ENCODE measurements at places on chromosomes 7 and 10.
A peak's percentile ranks its signal among the peaks of the same experiment; 100 is the strongest.

- no peak for DNase-seq
Observed at GRCh38 chr10:57468894-57469432, 798.7 kb downstream of the IPMK start.

GRCh38 chr10:76031099-76031498, 599.7 kb downstream of the LRMDA start:
- DNase-seq: no peak

- peak; percentile 53 for DNase-seq
Observed at GRCh38 chr10:125538947-125539731, 143.8 kb downstream of the TEX36 start.

- no peak for DNase-seq
Observed at GRCh38 chr10:109467551-109467950, 455.8 kb downstream of the XPNPEP1 start.

GRCh38 chr10:42988517-42989395, 88.1 kb upstream of the RET start:
- no peak for DNase-seq

DNA sequence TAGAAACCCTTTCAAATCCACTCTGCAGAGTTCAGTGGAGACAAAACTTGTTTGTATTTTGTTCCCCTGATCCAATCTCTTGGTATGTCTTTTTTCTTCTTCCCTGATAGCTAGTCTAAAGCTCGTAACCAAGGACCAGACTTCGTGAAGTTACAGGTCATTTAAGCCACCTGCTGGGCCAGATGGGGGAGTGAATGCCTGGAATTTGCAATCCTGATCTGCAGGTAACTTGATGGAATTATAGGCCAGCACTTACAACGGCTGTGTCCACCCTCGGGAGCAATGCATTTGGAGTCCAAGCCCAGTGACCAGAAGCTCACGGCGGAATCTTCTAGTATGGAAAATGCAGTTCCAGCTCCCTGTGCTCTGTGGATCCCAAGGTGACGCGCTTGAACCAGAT, 566.9 kb downstream of the TCERG1L start:
- DNase-seq: no peak

- DNase-seq: no peak
Observed at GRCh38 chr10:81696609-81697388, 178.2 kb upstream of the NRG3 start.

DNA sequence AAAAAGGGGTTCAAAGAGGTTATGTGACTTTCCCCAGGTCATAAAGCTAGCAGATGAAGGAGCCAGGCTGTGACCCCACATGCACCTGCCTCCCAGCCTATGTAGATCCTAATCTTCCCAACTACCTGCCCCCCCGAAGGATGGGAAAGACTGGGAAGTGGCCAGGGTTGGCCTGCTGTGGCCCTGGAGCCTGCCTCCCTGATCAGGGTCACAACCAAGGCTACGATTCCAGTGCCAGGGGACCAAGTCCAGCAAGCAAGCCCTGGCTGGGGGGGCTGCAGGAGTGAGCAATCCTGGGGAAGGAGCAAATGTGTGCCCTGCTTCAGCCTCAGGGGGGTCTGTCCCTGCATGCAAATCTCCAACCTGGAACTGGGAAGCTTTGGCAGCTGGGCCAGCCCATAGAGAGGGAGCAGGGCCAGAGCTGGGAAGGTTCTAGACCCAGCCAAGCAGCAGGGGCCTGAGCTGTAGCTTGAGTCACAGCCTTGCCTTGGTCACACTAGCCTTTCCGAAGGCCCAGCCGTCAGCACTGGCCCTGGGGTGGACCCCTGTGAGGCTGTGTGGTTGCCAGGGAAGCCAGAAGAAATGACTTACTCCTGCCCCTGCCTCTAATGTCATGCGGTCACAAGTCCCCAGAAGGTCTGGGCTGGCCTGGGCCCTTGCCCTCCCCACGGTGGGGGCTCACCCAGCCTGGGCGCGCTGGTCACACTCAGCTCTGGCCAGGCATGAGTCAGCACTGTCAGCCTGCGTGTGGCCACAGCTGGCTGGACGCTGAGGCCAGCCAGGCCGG, 96.4 kb upstream of the ZMIZ1 start:
- no peak for DNase-seq

DNA sequence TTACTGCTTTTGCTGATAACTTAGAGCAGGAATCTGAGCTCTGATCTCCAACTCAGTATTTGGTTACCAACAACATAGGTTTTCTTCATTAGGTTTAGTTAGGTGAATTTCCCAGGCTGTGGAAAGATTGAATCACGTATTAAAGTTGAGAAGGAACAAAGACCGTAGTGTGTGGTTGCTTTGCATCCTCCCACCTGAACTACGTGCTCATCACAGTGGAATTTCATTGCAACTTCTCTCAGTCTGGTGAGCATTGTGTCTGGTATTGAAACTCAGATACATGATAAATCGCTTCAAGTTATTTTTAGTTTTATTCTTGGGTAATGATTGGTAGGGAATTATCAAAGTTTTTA, 139.4 kb upstream of the AKR1E2 start:
- no peak for DNase-seq

DNA sequence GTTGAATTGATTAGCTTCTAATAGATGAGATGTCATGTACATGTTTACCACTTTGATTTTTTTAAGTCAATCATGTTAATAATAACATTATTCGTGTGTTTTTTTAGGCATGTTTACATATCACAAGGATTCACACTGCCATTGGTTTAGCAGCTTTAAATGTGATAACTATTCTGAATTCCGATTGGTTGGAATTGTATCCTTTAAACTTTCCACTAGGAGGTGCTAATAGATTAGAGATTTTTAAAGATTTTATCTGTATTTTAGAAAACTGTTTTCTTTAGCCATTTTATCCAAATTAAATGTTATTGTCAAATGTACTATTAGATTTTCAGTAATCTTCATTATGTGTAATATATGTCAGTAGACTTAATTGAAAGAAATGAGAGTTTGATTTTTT, 83.2 kb downstream of the HECTD2 start:
- DNase-seq: no peak

- no peak for DNase-seq
Observed at GRCh38 chr7:117385363-117386109, 41.8 kb downstream of the ASZ1 start.

GRCh38 chr10:99788598-99789256, 6.3 kb downstream of the ABCC2 start:
- no peak for DNase-seq

DNA sequence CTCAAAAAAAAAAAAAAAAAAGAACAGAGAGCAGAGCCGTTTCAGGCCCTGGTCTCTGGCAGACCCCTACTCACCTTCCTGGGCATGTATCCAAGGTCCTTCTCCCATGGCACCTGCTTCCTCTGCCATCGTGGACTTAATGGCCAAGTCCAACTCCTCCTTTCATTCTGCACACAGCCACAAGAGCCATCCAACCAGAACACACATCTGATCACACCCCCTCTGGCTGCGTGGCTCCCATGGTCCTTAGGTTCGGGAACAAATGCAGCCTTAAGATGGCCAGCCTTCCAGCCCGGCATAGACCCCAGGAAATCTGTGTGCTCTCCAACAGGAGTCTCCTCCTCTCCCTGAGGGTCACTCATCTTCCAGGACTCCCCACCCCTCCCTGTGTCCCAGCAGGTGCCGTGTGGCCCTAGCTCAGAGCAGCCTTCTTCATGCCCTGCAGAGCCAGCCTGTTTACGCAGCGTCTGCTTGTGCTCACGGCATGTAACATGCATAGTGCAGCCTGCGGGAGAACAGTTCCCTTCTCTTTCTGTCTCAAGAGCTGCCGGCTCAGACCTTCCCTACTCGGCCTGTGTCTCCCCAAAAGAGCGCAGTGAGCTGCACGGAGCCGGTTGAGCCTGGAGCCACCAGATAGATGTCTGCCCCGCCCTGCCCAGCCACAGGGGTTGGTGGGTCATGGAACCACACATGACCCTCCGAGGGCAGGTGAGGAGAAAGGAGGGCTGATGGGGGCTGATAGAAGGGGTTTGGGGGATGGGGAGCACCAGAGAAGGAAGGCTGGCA, 157.3 kb downstream of the NRF1 start:
- no peak for DNase-seq

GRCh38 chr10:124168581-124168980, 75.2 kb upstream of the CHST15 start:
- no peak for DNase-seq

GRCh38 chr10:110546077-110546476, 21.4 kb upstream of the SMC3 start:
- no peak for DNase-seq

DNA sequence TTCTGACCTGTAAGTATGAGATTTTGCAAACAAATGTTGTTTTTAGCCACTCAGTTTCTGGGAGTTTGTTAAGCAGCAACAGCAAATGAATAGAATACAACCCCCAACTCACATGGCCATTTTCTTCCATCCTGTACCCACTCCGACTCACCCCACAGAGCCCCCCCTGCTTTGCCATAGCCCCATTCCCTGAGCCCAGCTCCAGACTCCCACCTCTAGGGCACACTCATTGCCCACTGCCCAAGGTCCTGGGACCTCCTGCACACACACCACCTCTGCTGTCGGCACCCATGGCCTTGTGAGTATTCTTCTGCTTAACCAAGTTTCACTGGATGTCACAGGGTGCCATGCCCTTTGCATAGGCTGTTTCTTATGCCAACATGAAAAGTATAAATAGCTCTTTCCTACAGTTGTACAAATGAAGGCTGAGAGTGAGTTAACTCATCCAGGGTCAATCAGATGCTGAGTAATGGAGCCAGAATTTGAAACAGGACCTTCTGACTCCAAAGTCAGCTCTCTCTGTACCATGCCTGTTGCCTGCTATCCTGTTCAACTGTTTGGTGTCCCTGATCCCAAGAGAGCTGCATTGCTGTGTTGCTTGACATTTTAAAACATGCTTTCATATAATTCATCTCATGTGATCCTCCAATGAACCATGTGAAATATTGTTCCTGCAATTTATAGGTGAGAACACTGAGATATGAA, 367.8 kb upstream of the ZMIZ1 start:
- no peak for DNase-seq

DNA sequence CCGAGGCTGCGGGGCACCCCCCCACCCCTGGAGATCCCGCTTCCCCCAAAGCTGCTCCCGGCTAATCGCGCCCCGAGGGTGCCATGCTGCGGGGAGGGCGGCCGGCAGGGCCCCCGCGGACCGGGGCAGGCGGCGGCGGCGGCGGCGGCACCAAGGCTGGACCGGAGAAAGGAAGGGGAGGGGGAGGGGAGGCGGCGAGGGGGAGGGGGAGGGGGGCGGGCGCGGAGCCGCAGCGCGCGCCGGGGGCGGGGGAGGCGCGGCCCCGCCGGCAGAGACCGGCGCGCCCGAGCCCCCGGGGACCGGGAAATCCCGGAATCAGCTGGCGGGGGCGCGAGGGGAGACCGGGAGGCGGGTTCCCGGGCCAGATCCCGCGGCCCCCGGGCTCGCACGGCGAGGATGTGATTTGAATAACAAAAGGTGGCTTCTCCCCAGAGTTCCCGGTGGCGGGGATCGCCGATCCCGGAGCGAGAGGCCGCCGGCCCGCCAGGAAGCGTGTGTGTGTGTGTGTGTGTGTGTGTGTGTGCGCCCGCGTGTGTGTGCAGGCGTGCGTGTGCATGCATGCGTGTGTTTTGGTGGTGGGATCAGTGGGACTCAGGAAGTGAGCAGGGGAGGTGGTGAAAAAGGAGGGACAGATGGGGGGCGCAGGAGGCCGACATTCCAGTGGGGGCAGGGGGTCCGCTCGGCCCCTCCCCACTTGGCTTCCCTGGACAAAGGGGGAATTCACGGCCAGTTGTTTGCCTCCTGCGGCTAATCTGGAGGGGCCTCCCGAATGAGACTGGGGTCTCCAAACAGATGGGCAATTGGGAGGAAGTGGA, 99.5 kb downstream of the HIP1 start:
- peak; percentile 2 for DNase-seq

- no peak for DNase-seq
Observed at GRCh38 chr10:103265717-103266329, 11.1 kb upstream of the INA start.

All from NCI-H1417 treated with DMSO at 0.1 percent for 48 hours (cell line).